ENCODE measurements at places on chromosomes 7 and 10. TPM values are rescaled to one million over a fixed set of nuclear protein-coding genes. Genes with fewer than 3 reads are reported as not detected.

DNA sequence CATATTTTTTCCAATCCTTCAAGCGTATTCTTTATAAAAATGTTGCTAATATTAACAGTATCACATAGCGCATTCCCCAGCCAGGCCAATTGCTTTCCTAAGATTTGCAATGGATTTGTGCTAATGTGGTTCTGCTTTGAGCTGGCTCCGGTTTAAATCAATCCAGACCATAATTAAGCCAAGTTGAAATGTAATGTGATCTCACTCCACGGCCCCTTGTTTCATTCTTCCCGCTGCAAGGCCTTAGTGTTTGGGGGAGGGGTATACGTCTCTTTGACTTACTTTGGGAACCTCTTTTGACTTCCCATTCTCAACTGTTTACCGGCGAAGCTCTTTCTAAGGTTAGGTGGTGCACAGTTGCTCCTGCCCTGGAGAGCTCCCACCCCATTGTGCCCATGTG, 86.4 kb downstream of the PRPF18 start:
- H3K36me3 ChIP-seq = no peaks in the 10 kb centered on the region
- H3K4me1 ChIP-seq = no peaks in the 10 kb centered on the region
- no peak overlapping the region for H3K27ac ChIP-seq
- no peak overlapping the region for H3K4me3 ChIP-seq
- no peak for DNase-seq
- no peaks in the 10 kb centered on the region for H3K27me3 ChIP-seq

DNA sequence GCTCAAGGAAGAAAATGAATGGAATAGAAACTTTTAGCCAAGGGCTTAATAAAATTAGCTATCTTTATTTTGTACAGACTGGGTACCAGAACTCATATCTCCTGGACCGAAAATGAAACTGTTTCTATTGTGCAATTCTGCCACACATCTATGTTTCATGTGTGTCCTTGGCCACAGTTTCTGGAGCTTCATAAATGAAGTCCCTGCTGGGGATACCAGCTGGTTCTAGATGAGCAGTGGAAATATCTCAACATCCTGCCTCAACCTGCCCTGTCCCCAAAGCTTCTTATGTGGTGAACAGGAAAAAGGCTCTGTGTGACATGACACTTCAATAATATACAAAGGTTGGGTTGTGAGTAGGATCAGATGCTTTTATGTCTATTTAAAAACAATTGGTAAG, 310.1 kb upstream of the SORCS1 start:
- no peak overlapping the region for H3K27ac ChIP-seq
- H3K4me1 ChIP-seq = no peaks in the 10 kb centered on the region
- no peaks in the 10 kb centered on the region for H3K27me3 ChIP-seq
- DNase-seq = no peak

DNA sequence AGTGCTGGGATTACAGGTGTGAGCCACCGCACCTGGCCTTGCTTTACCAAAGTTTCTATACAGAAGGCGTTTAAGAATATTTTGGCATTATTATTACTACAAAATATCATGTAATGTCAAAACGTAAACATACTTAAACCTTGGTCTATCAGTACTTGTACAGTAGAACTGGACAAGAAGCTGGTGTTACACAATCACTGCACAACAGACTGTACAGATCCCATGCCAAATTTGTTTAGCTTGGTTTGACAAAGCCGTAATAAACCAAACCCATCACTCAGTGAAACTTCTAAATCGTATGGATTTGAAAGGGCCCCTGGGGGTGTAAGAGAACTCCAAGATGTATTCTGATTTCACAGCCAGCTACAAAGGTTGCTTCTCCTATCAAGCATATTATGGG, 51.8 kb upstream of the RHEB start:
- H3K36me3 ChIP-seq = peaks cover 4% of the 10 kb centered on the region
- H3K27ac ChIP-seq = no peak overlapping the region
- H3K27me3 ChIP-seq = no peaks in the 10 kb centered on the region
- no peak for DNase-seq

- no peaks in the 10 kb centered on the region for H3K36me3 ChIP-seq
- no peak for DNase-seq
- no peak overlapping the region for H3K27ac ChIP-seq
Measured at GRCh38 chr7:84122582-84123360, 71.8 kb downstream of the SEMA3A start.

GRCh38 chr7:157017603-157018327, 7.3 kb upstream of the MNX1 start:
- no peak overlapping the region for H3K4me3 ChIP-seq
- peaks cover 74% of the 10 kb centered on the region for H3K27me3 ChIP-seq
- peaks cover 17% of the 10 kb centered on the region for H3K4me1 ChIP-seq
- no peaks in the 10 kb centered on the region for H3K36me3 ChIP-seq
- no peak for DNase-seq

DNA sequence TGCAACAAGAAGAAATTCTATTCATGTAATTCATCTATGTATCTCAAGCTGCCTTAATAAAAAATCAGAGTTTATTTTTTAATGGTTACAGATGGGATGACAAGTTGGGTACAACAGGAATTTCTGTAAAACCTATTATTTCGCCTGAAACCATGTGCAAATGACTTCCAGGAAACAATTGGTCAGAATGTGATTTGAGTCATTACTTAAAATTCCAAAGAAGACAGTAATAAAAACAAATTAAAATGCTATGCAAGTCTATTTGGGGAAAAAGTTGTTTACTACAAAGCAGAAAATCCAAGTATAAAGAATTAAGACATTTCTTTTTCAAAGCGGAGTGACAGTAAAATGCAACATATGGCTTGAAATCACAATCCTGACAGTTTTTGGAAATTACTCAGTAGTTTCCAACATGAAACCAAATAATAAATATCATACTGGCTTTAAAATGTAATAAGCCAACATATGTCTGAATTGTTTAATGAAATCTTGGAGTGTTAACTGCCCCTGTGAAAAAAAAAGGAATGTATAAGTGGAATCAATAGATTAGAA, 41.5 kb upstream of the SEMA3C start:
- no peak overlapping the region for H3K4me3 ChIP-seq
- no peak overlapping the region for H3K27ac ChIP-seq
- H3K36me3 ChIP-seq = no peaks in the 10 kb centered on the region

GRCh38 chr10:32266979-32267378, 80.0 kb downstream of the EPC1 start:
- no peaks in the 10 kb centered on the region for H3K27me3 ChIP-seq
- no peak overlapping the region for H3K4me3 ChIP-seq
- H3K27ac ChIP-seq = no peak overlapping the region
- DNase-seq = no peak

DNA sequence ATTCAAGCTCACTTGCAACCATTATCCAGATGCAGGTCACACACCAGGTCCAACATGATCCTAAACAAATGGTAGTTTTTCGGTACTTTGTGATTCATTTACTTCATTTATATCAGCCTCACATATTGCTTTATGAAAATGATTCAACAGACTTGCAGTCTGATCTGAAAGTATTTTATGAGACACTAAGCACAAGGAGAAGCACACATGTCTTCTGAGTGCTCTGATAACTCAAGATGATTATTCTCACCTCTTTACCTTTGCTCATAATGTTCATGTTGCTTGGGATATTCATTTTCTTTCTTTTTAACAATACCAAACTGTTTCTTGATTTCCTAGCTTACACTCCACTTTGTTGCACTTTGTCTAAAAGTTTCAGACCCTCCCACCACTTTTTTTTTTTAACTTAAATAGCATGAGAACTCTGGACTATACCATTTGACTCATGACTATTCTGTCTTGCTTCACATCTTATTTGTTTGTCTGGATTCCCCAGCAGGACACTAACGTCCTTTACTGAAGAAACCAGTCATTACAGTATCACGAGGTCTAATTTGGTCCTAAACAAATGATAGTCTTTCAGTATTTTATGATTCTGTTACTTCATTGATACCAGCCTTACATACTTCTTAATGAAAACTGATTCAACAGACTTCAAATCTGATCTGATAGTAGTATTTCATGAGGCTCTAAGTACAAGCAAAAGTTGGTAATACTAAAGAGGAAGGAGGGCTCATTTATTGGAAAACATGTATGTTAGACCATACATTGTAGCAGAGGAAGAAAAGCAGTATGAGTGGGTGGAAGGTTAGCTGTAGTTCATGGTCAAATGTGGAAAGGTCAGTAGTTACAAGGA, 171.8 kb upstream of the AHR start:
- H3K4me1 ChIP-seq = peaks cover 23% of the 10 kb centered on the region
- H3K36me3 ChIP-seq = no peaks in the 10 kb centered on the region
- H3K27ac ChIP-seq = no peak overlapping the region
- no peaks in the 10 kb centered on the region for H3K27me3 ChIP-seq

MYPN gene
- not detected for total RNA-seq

PKD2L1 gene
- total RNA-seq = not detected

MYL7 gene
- total RNA-seq = not detected

SLC18A3 gene
- total RNA-seq = not detected

DNMBP gene
- 2.2 TPM for total RNA-seq

CYP2C18 gene
- 0.36 TPM for total RNA-seq

ITPRID1 gene
- not detected for total RNA-seq
